ENCODE measurements at places on chromosomes 7 and 10.

GRCh38 chr7:50534690-50535290 lies 30.4 kb downstream of the DDC start:
- no peak for DNase-seq

GRCh38 chr10:450463-450862 lies 239.0 kb downstream of the DIP2C start:
- DNase-seq, result no peak

- DNase-seq, result no peak
Observed at GRCh38 chr10:132916956-132917666, 25.3 kb downstream of the CFAP46 start.

DNA sequence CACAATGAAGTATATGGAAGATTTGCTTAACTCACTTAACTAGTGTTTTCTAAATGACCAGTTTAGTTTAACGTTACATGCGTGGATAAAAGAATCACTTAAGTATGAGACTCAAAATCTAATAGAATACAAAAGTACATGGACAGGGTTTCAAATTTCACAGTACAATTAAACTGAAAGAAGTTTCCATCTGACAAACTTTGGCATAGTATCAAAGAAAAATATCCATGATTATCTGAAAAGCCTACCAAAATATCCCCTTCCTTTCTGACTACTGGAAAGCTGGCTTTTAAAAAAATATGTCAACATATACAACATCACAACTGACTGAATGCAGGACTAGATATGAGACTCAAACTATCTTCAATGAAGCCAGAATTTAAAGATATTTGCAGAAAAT lies 164.8 kb downstream of the ZNF438 start:
- DNase-seq, result no peak

DNA sequence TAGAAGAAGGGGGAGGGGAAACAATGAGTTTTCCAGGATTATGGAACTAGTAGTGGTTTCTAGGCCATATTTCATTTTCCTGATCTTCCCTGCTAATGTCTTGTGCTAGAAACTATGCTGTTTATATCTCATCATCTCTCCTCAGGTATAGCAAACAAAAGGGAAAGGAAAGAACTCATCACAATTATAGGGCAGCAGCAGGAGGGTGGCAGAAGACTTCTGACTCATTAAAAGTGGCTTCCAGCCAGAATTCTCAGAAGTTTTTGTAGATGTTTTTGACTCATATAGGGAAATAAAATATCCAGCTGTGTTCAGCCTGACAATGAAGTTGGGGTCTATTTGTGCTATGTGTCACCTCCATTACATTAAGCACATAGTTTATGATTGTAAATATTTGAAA lies 6.5 kb downstream of the AHR start:
- no peak for DNase-seq

DNA sequence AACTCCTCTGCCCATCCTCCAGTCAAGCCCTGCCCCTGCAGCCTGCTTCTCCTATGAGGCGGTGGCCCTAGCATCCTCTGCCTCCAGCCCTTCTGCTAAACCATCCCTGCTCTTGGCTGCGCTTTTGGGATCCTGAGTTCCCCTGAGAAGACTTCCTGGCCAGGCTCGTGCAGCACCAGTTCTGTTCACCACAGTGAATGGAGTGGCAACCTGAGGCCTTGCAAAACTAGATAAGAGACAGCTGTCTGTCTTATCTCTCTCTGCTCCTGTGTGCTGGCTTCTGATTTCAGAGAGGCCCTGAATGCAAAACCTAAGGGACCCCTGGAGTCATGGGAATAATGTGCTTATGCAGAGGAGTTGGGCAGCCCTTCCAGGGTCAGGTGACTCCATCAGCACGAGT lies 119.2 kb downstream of the TMEM178B start:
- DNase-seq, result no peak

- DNase-seq, result no peak
Observed at GRCh38 chr10:89341649-89342048, 13.9 kb downstream of the IFIT3 start.

DNA sequence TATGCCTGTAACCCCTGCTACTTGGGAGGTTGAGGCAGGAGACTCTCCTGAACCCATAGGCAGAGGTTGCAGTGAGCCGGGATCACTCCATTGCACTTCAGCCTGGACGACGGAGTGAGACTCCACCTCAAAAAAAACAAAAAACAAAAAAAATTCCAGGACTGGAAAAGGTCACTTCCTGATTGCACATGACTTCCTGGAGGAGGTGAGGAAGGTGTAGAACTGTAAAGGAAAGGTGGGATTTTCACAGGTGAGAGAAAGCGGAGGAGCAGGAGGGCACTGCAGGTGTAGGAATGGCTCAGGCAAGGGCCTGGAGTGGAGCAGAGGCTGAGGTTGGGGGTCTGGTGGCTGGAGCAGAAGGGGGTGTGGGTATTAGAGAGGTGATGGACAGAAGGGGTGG lies 3.2 kb upstream of the MUC3A start:
- DNase-seq, result no peak

DNA sequence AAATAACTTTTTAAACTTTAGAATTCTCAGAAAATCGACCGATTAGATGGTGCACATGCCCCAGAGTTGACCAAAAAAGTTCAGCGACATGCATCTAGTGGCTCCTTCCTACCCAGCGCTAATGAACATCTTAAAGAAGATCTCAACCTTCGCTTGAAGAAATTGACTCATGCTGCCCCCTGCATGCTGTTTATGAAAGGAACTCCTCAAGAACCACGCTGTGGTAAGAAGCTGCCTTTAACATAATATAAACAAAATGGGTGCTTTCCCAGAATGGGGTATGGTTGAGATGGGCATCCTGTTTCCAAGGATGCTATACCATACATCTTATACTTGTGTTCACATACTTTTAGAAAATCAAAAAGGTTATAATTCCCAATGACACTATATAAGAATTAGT lies 24.6 kb downstream of the GLRX3 start:
- no peak for DNase-seq

DNA sequence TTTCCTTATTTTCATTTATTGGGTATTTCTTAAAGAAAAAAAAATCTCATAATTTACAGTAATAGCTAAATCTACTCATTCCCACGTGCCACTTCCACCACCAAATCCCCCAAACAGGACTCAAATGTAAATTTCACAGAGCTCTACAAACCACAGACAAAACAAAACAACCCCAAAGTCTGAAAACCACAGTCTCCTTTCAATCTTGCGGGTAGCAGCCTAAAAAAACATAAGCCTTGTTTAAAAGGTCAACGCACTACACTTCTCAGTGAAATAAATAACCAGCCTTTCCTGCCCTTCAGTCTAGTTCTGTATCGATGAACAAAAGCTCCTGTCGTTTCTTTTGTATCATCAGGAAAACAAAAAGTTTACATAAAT lies 121.8 kb upstream of the AFAP1L2 start:
- no peak for DNase-seq

GRCh38 chr10:274866-275265 lies 139.6 kb downstream of the ZMYND11 start:
- no peak for DNase-seq

DNA sequence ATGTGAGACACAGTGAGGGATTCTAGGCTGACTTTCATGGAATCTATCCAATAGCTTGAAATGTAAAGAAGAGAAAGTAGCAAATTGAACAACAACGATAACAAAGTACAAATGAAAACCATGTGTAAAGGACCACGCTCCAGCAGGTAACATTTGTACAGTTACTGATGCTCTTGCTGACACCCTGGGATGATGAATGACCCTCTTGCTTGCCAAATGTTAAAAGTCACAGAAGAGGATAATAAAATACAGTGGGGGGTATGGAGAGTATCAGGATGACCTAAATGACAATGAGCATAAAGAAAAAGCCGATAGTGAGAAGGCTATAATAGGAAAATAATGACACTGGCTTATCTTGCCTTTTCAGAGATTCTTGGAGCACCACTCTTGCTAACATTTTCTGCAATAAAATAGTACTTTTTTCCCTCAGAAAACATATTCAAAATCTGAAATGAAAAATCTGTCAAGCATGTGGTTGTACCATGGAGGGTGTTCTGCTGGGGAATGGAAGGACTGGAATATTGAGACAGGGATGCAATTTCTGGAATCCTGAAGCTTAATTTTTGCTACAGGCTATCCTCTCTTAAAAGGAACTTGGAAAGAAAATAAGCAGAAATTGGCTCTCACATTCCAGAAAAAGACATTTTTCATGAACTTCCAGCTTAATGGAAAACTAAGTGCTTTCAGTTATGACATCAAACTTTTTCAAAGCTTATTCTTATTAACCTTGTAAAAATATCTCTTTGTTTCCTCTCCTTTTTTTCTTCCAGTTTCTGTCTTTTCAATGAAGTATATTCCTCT lies 303.2 kb upstream of the GHITM start:
- no peak for DNase-seq

- DNase-seq, result no peak
Observed at GRCh38 chr10:96960872-96961271, 128.8 kb downstream of the LCOR start.

DNA sequence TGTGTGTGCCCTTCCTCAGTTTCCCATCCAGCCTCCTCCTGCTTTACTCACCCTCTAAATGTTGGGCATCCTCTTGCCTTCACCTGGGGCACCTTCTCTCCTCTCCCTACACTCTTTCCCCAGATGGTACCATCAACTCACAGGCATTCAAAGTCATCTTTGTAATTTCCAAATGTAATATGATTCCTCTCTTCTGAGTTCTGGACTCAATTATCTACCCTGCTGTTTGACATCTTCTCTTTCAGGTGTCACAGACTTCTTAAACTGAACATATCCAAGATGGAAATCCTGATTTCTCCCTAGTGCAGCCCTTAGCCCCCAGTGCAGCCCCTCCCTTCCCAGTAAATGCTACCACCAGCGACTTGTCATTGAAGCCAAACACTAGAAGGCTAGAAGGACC lies 422.8 kb downstream of the KCNMA1 start:
- DNase-seq, result no peak

DNA sequence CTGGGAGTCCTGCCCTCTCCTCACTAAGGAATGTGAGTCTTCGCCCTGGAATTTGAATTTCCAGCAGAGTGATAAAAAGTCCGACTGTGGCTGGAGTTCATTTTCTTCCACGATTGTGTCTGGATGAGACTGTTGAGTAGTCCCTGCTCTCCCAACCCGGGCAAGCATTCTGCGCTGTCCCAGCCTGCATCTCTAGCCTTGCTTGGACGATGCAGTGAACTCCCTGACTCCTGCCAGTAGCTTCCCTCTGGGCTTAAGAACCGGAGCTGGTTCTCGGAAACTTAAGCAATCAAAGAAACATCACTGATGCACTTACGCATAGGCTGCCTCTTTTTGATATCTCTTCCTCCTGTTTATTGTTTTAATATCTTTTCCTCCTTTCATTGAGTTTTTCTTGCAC lies 116.0 kb upstream of the FZD8 start:
- DNase-seq, result no peak

GRCh38 chr10:79255007-79255507 lies 92.2 kb upstream of the PPIF start:
- DNase-seq, result no peak

GRCh38 chr10:120827251-120827875 lies 23.8 kb upstream of the WDR11 start:
- DNase-seq, result no peak

DNA sequence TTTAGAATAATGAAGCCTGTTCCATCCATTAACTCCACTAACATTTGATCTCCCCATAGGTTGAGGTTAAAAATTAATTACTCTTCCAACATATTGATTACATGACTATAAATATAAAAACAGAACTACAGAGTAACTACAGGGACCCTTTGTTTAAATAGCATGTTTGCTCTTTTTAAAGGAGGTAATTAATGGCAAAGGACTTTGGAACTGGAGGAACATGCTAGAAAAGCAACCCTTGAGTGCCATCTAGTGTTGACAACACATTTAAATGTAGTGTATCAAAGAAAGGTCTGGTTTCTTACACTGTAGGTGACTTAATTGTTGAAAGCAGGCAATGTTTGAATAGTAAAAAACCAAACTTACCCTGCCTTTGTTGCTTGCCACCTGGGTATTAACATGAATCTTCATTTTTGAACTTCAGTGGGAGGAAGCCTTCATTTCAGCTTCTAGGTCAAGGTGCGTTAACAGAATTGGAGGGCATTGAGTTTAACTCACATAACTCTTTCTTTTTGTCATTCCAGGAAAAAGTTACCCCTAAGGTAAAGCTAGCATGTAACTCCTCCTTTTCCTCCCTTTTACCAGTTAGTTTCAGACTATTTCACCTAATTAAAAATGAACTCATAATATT lies 52.6 kb upstream of the CAPZA2 start:
- DNase-seq, result peak; percentile 19

DNA sequence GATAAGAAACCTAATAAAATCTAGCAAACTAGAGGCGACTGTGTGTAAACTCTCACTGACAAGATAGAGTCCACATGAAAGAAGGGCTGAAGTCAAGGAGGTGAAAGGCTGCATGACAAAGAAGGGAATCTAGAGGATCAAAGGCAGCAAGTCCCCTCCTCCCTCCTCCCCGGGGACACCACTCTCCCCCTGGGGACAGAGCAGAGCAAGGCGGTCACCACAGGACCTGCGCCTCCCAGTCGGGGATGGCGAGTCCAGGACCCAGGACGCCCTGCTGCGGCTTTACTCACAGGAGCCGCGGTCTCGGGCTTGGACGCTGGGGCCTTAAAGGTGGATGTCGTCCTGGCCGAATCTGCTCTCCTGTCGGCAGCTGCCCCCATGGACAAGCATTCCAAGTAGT lies 22.4 kb downstream of the BRI3 start:
- no peak for DNase-seq

- DNase-seq, result no peak
Observed at GRCh38 chr7:116970238-116970910, 17.1 kb downstream of the ST7 start.

- DNase-seq, result no peak
Observed at GRCh38 chr7:113143486-113144257, 25.3 kb upstream of the SMIM30 start.

- DNase-seq, result no peak
Observed at GRCh38 chr10:10786109-10787090, 231.3 kb upstream of the CELF2 start.

DNA sequence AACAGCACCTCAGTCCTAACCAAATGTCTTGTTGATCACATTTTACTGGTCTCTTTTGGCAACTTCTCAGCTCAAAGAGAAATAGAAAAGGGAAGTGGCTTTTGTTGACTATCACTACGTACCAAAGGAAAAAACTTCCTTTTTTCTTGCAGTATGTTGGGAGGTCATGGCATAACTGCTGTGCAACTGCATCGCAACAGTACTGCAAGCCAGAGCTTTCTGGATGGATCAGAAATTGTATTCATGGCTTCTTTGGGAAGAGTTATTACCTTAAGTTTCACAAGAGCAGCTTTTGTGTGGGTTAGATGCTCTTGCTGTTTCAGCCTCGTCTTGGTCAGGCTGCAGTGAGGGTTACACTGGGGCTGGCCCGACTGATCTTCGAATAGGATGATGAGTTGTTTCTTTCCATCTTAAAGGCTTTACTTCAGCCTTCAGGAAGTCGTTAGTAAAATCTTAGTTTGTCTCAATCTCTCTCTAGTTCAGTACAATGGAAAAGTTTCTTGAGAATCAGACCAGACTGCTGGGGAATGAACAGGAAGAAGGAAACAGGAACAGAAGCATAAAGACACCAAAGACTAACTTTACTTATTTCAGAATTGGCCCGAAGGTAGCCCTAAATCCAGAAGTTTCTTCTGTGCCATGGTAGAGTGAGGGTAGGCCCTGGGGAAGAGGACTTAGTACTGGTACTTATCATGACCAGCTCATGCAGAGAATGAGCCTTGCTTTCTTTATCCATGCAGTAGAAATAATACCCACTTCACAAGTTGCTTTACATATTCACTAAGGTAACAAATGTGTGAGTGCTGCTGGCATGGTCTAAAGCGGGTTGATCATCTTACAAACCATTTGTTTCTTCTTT lies 153.6 kb downstream of the CELF2 start:
- DNase-seq, result no peak
